Upper lobe of left lung (tissue), 6 donors: ENCODE measurements at places on chromosomes 5 and 9. TPM values are rescaled to one million over a fixed set of nuclear protein-coding genes. Genes with fewer than 3 reads are reported as not detected.
A peak's percentile ranks its signal among the peaks of the same experiment; 100 is the strongest.

HSDL2 gene
- total RNA-seq, result 26.3 TPM

DBH gene
- total RNA-seq, result not detected

ZNF169 gene
- total RNA-seq, result 14.7 TPM

EIF4E1B gene
- total RNA-seq, result not detected

ANKRD31 gene
- 0.11 TPM for total RNA-seq

PCA3 gene
- not detected for total RNA-seq

HTR4 gene
- not detected for total RNA-seq

NACC2 gene
- 23.8 TPM for total RNA-seq

DNA sequence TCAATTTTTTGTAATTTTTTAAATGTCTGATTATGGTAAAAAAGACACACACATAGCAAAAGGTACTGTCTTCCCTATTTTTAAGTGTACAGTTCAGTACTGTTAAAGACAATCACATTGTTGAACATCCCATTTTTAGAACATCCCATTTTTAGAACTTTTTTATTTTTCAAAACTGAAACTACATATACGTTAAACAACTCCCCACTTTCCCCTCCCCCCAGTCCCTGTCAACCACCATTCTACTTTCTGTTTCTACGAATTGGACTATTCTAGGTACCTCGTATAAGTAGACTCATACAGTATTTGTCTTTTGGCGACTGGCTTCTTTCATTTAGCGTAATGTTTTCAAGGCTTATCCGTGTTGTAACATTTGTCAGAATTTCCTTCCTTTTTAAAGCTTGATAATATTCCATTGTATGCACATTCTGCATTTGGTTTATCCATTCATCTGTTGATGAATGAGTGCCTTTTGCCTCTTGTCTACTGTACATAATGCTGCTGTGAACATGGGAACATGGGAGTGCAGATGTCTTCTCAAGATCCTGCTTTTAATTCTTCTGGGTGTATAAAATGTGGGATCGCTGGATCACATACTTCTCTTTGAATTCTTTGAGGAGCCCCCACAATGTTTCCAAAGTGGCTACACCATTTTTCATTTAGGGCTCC lies 154.0 kb downstream of the PIK3R1 start:
- H3K27me3 ChIP-seq, result no peaks in the 10 kb centered on the region
- no peak overlapping the region for H3K4me3 ChIP-seq
- no peaks in the 10 kb centered on the region for H3K4me1 ChIP-seq
- DNase-seq, result no peak
- H3K27ac ChIP-seq, result no peak overlapping the region

GRCh38 chr9:95507464-95508241 lies 9.1 kb downstream of the PTCH1 start:
- H3K36me3 ChIP-seq, result no peaks in the 10 kb centered on the region
- peak overlapping the region; percentile 92 for H3K27ac ChIP-seq
- H3K4me3 ChIP-seq, result peak overlapping the region; percentile 56
- peaks cover 11% of the 10 kb centered on the region for H3K4me1 ChIP-seq

- no peak overlapping the region for H3K4me3 ChIP-seq
- no peaks in the 10 kb centered on the region for H3K27me3 ChIP-seq
- H3K27ac ChIP-seq, result no peak overlapping the region
- no peaks in the 10 kb centered on the region for H3K36me3 ChIP-seq
- no peak for DNase-seq
These were observed 6.9 kb downstream of the ARHGAP26 start for GRCh38 chr5:142777099-142777498.

DNA sequence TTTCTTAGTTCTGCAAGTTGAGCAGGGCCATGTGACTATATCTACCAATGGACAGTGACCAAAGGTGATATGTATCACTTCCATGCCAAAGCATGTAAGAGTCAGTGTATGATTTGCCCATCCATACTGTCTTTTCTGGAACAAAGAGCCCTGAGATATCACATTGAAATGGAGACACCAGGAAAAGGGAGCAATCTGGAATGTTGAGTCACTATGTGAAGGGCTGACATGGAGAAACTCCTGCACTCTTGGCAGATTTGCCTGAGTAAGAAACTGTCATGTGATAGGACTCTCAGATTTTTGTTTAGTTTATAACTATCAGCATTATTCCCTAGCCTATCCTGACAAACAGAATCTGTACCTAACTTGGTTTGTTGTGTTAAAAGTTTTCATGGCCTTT lies 29.8 kb upstream of the TMEM161B start:
- no peaks in the 10 kb centered on the region for H3K27me3 ChIP-seq
- H3K27ac ChIP-seq, result no peak overlapping the region
- no peaks in the 10 kb centered on the region for H3K4me1 ChIP-seq
- no peak for DNase-seq

DNA sequence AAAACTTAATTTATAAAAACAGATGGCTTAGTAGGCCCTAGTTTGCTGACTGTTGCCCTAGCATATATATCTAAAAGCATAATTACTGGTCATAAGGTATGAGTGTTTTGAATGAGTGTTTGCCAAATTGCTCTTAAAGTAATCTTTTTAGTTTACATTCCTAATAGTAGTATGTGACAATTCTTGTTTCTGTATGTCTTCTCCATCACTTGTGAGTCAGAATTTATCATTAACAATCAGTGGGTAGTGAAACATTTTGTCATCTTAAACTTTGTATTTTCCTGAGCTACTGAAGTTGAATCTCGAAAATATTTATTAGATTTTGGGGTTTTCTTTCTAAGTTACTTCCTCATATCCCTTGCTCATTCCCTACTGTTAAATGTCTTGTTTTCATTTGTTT lies 49.6 kb downstream of the APC start:
- no peaks in the 10 kb centered on the region for H3K27me3 ChIP-seq
- DNase-seq, result no peak
- H3K27ac ChIP-seq, result no peak overlapping the region
- no peaks in the 10 kb centered on the region for H3K4me1 ChIP-seq

- peak; percentile 22 for DNase-seq
- no peaks in the 10 kb centered on the region for H3K27me3 ChIP-seq
- no peaks in the 10 kb centered on the region for H3K36me3 ChIP-seq
- peaks cover 32% of the 10 kb centered on the region for H3K4me1 ChIP-seq
- peak overlapping the region; percentile 57 for H3K27ac ChIP-seq
These were observed 149.4 kb downstream of the CD180 start for GRCh38 chr5:67047160-67047559.

- H3K4me3 ChIP-seq, result no peak overlapping the region
- no peak for DNase-seq
- H3K4me1 ChIP-seq, result peaks cover 22% of the 10 kb centered on the region
- no peaks in the 10 kb centered on the region for H3K36me3 ChIP-seq
These were observed 197.5 kb downstream of the ARHGEF28 start for GRCh38 chr5:73823508-73823925.

DNA sequence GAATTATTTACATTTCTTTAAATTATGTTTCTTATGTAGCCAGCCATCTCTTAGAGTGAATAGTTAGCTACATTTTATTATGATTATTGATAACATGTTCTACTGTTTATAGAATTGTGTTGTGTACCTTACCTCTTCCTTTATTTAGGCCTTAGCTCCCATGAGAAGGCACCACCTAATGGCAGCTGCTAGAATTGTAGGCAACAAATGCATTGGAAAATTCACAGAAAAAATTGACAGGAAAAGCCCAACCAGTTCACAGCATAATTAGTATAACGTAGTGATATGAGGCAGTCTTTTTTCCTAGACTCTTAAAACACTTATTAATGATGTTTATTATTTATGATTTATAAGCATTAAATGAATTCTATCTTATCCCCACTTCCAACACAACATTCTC lies 175.8 kb downstream of the WDR70 start:
- no peaks in the 10 kb centered on the region for H3K36me3 ChIP-seq
- no peaks in the 10 kb centered on the region for H3K27me3 ChIP-seq
- no peaks in the 10 kb centered on the region for H3K4me1 ChIP-seq
- H3K4me3 ChIP-seq, result no peak overlapping the region
- H3K27ac ChIP-seq, result no peak overlapping the region

DNA sequence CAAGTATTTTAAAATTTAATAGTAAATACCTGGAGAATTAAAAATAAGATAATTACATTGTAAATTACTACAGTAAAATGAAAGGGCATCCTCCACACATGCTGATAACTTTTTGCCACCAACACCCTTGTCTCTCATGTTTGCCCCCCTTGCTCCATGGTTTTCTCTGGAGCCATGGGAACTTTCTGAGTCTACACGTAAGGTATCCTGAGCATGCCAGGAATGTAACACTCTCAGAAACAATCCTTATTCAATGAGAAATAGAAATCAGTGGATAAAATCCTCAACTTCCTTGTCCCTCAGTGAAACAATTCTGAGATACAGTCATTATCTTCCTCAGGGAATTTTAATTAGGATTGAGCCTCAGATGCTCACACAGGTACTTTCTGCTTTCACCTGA lies 108.9 kb downstream of the IZUMO3 start:
- H3K27me3 ChIP-seq, result no peaks in the 10 kb centered on the region
- no peak for DNase-seq
- H3K36me3 ChIP-seq, result no peaks in the 10 kb centered on the region
- no peak overlapping the region for H3K4me3 ChIP-seq
- H3K27ac ChIP-seq, result no peak overlapping the region
- H3K4me1 ChIP-seq, result no peaks in the 10 kb centered on the region

DNA sequence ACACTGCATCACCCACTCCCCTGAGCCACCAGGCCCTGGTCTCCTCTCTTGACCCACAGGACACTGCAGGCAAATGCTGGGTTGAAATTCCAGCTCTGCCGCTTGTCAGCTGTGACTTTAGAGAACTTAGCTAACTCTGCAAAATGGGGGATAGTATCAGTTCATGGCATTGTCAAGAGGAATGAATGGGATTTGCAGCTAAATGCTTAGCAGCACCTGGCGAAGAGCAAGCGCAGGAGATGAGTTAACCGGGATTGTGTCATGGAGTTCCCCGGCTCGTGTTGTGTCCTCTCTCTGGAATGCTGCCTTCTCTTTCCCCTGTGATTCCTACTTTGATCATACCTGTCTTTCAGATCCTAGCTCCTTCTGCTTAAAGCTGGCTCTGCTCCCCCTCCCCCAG lies 67.1 kb downstream of the DAB2IP start:
- no peak overlapping the region for H3K4me3 ChIP-seq
- H3K27ac ChIP-seq, result no peak overlapping the region
- H3K4me1 ChIP-seq, result peaks cover 47% of the 10 kb centered on the region

DNA sequence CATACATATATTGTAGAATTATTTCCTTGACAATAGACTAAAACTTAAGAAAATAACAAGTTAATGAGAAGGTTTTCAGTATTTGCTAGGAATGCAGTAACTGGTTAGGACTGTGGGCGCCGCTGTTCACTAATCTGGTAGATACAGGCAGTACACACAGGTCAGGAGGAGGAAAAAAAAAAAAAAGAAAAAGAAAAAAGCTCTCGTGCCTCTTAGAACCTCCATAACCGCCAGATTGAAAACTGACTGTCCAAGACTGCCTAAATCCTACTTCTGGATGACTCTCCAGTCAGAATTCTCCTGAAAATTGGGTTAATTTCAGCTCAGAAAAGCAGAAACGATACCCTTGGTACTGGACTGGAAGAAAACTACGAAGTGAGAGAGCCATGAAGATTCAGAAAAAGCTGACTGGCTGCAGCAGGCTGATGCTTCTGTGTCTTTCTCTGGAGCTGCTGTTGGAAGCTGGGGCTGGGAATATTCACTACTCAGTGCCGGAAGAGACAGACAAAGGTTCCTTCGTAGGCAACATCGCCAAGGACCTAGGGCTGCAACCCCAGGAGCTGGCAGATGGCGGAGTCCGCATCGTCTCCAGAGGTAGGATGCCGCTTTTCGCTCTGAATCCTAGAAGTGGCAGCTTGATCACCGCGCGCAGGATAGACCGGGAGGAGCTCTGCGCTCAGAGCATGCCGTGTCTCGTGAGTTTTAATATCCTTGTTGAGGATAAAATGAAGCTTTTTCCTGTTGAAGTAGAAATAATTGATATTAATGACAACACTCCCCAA lies at the start of gene PCDHGA1:
Gene PCDHGA1, plus strand, starts transcription at position 216 of the 782 bp plus-strand sequence.
- H3K36me3 ChIP-seq, result no peaks in the 10 kb centered on the region
- no peak for DNase-seq
- H3K27me3 ChIP-seq, result no peaks in the 10 kb centered on the region
- no peaks in the 10 kb centered on the region for H3K4me1 ChIP-seq
